ENCODE measurements at places on chromosomes 2 and 18.

- no peak for DNase-seq
These were observed 183.3 kb upstream of the FBXO11 start for GRCh38 chr2:48089644-48090043.

- no peak for DNase-seq
These were observed 191.2 kb upstream of the NABP1 start for GRCh38 chr2:191486584-191487320.

GRCh38 chr18:75256376-75256775 lies 45.8 kb downstream of the TSHZ1 start:
- DNase-seq: no peak

GRCh38 chr2:183001948-183002347 lies 36.3 kb downstream of the NCKAP1 start:
- DNase-seq: no peak

DNA sequence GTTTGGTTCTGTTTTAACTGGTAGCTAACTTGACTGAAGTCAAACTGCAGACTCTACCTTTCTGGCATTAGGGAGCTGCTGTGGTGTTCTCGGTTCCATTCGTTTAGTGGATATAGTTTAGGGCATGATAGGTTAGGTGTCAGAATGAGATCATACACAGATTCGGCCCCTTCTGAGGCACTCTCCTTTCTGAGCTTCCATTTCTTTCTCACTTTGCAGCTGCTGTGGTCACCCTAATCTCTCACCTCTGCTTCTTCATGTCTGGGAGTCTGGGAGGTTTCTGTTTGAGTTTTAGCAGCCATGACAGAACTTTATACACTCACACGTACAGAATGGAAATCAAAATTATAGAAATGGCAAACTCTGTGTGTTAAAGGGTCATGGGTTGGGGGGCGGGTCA lies 122.8 kb downstream of the ATP9B start:
- DNase-seq: no peak

- DNase-seq: no peak
These were observed 1.3 kb downstream of the ARHGEF4 start for GRCh38 chr2:130837811-130838565.

GRCh38 chr18:46484971-46485370 lies 172.0 kb downstream of the LOXHD1 start:
- no peak for DNase-seq

DNA sequence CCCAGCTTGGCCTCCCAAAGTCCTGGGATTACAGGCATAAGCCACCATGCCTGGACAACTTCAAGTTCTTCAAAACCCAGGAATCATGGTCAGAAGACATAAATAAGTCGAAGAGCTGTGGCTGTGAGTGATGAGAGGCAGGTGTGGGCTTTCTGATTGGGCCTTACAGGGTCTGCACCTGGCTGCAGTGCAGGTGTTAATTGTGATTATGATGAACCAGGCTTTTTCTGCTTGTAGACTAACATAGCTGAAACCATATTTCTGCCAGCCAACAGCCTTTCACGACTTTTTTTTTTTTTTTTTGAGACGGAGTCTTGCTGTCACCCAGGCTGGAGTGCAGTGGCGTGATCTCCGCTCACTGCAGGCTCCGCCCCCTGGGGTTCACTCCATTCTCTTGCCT lies 14.9 kb upstream of the DTNB start:
- no peak for DNase-seq

DNA sequence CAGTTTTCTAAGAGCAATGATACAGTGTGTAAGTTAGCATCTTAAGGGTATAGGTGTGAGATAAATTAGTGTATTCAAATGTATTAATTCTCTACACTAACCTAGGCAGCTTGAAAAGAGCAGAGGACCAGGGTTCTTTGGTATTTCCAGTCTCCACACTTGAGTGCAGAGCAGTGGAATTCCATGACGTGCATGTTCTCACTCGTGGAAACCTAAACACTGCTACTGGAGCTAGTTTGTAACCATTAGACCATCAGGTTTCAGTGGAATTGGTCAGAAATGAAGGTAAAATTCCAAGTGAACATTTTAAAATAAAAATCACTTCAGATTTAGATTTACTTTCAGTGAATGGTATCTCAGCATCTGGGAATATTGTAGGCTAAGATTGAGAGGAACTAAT lies 9.0 kb downstream of the SPTBN1 start:
- no peak for DNase-seq

DNA sequence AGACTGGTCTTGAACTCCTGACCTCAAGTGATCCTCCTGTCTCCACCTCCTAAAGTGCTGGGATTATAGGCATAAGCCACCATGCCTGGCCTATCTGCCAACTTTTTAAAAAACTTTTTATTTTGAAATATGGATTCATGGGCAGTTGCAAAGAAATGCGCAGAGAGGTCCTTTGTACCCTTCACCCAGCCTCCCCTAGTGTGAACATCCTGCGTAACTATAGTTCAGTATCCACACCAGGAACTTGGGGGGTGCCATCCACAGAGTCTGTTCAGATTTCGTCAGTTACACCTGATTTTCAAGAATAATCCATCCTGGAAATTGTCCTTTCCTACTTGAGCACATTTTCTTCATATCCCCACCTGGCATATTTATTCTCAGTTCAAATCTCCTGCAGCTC lies 33.0 kb downstream of the EFR3B start:
- DNase-seq: no peak

GRCh38 chr2:66832646-66833435 lies 397.9 kb downstream of the MEIS1 start:
- DNase-seq: no peak

DNA sequence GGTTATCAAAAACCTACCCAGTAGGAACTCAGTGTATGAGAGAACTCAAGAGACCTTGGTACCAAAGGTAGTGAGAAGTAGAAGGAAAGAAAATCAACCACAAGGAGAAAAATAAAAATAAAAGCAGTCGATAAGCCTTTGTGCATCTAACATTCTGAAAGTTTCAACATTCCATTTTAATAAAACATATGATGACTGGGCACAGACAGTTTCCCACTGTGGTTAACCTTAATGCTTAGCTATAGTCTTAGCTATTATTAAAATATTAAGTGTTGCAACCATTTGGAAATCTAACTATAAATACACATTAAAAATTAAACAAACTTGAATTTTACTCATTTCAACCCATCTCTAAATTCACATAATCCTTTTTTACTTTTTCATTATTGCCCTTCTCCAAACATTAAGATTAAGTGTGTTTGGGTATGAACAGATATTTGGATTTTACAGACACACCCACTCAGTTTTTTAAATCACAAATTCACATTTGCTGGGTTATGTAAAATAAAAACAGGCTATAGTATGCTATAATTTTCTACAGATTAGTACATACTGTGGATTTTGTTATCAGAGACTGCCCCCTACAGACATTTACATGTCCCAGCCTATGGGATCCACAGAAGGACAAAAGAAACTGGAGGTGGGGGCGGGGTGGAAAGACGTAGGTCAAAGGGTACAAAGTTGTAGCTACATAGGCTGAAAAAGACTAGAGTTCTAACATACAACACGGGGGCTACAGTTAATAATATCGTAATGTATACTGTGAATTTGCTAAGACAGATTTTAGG lies 32.8 kb downstream of the SRBD1 start:
- DNase-seq: no peak

DNA sequence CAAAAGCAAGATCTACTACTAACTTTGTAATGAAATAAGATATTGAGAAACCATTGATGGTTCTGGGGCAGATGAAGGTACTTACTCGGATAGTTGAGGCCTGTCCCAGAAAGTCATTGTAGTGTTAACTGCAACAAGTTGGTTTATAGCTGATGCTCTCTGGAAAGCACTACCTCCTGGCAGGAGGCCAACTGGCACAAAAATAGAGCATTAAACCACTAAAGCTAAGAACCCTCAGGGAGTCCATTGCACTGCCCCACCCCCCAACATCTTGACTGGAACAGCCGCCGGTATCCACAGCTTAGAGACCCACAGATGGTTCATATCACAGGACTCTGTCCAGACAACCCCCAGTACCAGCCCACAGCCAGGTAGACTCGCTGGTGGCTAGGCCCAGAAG lies 552.5 kb upstream of the CRIM1 start:
- no peak for DNase-seq

DNA sequence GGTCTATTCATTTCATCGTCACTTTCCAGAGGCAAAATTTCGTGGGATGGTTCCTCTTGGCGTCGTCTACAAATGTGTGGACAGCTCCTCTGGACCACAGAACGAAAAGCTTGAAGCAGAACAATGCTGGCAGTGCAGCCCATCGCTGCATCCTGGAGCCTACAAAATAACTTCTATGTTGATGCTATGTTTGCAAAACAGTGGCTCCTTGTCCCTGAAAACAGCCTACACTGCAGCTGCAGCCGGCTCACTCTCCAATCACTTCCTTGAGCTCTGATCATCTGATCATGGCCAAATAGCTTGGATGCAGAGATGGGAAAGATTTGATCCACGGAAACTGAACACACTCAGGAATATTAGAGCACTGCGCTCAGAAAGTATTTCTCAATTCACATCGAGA lies 60.0 kb downstream of the DOCK10 start:
- DNase-seq: no peak

DNA sequence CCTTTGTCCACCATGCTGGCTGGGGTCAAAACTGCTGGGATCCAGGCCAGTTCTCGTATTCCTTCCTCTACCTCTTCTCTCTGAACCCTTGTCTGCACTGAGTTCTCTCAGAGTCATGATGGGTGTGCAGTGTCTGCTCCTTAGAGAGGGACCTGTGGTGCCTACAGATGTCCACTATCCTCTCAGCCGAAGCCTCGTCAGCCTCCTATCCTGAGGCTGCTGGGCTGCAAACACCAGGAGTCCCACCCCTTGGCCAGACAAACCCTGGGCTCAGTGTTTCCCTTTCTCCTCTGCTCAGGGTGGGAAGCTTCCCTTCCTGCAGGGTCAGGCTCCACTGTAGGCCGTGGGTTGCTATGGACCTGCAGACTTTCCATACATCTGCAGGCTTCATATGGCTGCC lies 2.3 kb downstream of the INPP5D start:
- no peak for DNase-seq

All from stimulated activated CD8-positive, alpha-beta memory T cell treated with anti-CD3 and anti-CD28 coated beads, Interleukin-4, amount 100 ng/mL, for 24 hours (primary cell).